ENCODE measurements at places on chromosomes 1 and 21.
A peak's percentile ranks its signal among the peaks of the same experiment; 100 is the strongest.

- no peak for DNase-seq
Measured at GRCh38 chr1:241202401-241202800, 154.6 kb downstream of the RGS7 start.

- no peak for DNase-seq
Measured at GRCh38 chr1:169044971-169045370, 61.5 kb upstream of the ATP1B1 start.

DNA sequence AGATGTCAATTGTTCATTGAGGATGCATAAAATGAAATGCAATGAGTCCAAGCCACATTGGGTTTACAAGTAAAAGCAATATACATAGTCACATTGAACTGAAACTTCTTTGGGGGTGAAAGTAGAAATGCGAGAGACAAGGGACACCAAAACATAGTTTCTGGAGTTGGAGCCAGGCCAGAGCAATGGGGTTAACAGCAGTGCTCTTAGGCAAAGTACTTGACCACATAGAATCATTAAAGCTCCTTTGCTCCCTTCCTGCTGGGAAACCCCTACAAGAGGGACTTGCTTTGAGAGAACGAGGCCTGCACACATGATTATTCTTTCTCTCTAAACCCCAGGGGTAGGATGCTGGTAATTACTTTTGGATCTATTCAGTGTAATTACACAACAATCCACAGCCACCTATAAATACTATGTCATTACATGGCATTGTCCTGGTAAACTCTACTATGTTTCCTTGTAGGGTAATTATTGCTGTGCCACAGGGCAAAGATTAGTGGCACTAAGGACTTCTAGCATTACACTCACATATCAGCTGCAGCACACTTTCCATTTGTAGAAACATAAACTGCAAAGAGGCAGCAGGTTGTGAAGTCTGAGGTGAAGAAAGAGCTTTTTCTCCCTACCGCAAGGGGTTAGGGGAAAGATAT is 421.6 kb upstream of the PBX1 start:
- no peak for DNase-seq

GRCh38 chr1:27862671-27863537 is 9.4 kb upstream of the THEMIS2 start:
- DNase-seq: no peak

DNA sequence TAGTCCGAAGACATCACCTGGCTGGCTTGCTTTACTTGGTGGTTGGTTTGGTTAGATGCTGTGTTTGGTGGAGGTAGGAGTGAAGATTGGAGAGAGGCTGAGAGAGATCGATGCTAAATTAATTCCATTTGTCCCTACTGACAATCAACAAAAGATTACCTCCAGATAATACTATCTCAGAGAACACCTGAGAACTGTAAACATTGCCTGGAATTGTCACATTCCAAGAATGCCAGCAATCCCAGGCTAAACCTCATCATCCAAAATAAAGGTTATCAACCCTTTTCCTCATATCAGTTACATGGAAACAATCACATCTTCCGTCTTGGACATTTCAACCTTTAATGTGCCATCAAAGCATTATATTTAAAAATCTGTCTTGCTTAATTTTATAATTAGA is 141.0 kb downstream of the GRIK1 start:
- DNase-seq: no peak

DNA sequence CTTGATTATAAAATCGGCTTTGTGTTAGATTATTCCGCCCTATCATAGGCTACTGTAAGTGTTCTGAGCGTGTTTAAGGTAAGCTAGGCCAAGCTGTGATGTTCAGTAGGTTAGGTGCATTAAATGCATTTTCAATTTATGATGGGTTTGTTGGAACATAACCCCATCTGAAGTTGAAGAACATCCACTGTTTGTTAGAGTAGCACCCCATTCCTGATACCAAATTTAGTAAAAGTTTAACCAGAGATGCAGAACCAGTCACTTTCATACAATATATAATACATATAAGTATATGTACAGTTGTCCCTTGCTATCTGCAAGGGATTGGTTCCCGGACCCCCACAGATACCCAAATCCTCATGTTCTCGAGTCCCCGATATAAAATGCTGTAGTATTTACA is 16.1 kb downstream of the UBASH3A start:
- no peak for DNase-seq

DNA sequence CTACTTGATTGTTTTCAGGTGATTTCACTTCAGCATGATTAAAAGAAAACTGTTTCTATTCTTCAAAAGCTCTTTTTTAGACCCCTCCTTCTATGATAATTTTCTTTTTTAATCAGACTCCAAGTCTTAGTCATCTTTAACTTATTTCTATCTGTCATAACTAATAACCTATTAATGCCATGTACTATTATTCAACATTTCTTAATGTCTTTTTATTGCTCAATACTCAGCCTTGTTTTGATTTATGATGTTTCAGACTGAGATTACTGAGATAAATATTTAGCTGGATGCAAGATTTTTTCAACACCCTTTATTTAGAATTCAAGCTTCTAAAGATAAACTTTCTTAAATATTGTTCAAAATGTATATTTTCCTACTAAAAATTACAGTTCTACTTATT is 53.6 kb downstream of the ATP6V1G3 start:
- DNase-seq: no peak

- no peak for DNase-seq
Measured at GRCh38 chr1:96746440-96747420, 25.1 kb downstream of the PTBP2 start.

DNA sequence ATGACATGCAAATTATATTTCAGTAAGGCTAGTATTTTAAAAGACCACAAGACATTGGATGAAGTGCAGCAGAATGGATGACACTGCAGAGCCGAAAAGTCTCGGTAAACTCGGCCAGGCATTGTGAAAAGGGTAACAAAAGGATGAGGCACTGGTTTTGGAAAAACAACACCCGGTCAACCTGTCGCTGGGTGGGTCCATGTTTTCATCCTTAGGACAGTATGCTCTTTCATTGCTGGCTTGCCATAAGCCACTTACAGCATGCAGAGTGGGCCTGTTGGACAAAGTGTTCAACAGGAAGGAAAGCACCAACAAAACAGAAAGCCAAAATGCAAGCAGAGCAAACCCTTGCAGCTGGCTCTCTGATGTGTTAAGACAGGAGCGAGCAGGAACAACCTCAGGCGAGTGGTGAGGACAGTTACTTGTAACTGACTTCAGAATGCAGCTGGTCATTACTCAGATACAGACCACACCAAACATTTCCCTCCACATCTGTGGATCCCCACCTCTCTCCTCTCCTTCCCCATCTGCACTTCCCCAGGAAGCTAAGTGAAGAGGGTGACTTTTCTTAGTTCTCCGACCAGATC is 2.9 kb upstream of the RCAN1 start:
- no peak for DNase-seq

DNA sequence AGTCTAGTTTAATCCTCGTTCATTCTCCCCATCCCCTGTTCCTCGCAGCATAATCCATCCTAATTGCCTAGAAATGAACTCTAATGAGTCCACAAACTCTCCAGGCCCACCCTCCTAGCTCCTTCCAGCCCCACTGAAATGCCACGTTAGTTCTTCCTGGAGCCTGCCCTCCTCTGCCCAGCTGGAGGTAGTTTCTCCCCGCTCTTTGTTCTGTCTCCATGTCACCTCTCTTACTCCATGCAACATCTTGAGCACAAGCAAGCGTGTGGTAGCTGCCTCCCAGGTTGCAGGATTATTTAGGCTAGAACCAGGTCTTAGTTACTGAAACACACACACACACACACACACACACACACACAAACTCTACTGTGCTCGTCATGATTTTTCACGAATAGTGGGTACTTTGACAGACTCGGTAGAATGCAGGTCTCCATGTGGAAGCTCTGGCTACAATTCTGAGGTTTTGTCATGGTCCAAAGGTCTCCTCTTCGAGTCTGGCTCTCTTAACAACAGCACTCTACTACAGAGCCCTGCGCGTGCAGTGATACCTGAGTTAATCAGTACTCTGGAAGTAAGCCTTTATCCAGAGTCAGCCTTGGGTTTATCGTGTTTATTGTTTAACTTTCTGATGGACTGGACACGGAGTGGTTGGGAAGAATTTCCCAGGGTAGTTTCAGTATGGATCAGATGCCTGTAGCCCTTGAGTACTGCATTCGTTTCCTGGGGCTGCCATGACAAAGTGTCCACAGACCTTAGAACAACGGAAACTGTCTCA is 27.5 kb downstream of the HUNK start:
- no peak for DNase-seq

DNA sequence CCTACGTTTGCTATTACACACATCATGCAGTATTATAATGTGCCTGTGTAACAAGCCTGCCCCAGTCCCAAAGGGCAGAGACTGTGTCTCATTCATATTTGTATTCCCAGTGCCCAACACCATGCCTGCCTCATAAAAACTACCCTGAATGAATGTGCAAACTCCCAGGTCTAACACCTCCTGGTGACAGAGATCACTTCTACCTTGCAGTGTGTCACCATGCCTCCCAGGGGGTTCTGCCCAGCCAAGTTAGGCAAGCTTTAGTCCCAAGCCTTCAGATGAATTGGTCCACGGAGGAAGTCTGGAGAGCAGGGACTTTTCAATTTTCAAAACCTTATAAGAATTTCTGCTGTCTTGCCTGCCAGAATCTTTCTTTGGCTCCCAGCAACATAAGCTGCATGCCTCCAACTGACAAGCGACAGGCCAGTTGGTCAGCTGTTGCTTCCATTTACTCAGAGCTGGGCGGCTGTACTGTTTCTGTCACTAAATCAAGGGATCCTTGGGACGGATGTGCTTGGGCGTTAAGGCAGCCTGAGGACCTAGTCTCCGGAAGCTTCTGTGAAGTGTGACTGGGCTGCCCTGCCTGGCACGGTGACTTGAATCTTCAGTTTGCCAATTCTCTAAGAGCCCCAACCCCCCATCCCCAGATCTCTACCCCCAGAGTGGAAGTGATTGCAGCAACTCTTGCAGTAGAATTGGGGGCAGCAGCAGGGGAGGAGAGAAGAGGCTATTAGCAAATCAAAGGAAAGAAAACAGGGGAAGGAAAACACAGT is 1.2 kb downstream of the RXRG start:
- DNase-seq: no peak

DNA sequence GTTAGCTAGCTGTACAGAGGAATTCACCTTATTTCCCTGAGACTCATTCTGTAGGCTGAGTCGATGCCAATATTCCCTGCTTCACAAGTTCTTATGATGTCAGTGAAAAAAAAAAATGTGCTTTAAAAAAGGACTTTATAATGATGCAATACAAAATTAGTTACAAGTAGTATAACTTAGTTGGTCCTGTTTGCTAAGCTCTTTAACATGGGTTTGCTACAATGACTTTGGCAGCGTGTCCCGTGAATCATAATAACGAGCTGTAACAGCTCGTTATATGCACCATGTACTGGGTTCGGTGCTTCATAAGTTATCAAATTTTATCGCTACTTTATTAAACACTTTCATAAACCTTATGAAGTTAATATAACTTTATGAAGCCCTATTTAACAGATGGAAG is 349.7 kb downstream of the LMX1A start:
- DNase-seq: no peak

GRCh38 chr1:83827741-83828140 is 171.2 kb downstream of the TTLL7 start:
- DNase-seq: no peak

GRCh38 chr1:47837056-47837830 is 159.9 kb downstream of the TRABD2B start:
- DNase-seq: no peak

DNA sequence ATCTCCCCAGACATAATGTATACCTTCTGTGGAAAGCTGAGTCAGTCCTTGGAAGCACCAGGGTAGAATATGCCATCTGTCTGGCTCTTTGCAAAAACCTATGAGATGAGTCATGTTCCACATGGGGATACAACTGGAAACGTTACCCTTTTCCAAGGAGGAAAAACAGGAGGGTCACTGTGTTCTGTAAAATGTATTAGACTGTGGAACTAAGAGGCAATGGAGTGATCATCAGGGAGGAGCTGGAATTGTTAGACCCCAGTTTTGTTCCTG is 16.1 kb upstream of the PSMD4 start:
- no peak for DNase-seq

GRCh38 chr1:116988908-116989307 is 12.7 kb upstream of the CD101 start:
- no peak for DNase-seq

- DNase-seq: peak; percentile 82
Measured at GRCh38 chr1:2523891-2524609, 2.3 kb downstream of the PANK4 start.

- no peak for DNase-seq
Measured at GRCh38 chr1:3586986-3587759, 24.1 kb downstream of the MEGF6 start.

DNA sequence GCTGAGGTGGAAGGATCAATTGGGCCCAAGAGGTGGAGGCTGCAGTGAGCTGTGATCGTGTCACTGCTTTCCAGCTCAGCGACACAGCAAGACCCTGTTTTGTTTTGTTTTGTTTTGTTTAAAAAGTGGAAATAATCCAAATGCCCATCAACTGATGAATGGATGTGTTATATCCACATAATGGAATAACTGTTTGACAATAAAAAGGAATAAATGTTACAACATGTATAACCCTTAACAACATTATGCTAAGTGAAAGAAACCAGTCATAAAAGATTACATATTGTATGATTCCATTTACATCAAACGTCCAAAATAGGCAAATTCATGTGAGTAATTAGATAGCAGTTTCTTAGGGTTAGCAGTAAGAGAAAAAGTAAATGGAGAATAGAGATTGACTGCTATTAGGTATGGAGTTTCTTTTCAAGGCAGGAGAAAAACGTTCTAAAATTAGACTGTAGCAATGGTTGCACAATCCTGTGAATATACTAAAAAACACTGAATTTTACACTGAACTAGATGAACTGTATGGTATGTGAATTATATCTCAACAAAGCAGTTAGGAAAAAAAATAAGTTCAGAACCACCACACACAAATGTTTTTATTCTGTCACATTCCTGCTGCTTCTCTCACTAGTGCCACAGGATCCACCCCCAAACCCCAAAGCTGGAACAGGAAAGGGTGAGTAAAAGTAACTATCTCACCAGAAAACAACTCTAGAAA is 15.7 kb downstream of the FOXJ3 start:
- DNase-seq: peak; percentile 32

GRCh38 chr1:247077876-247078257 is 744 bp downstream of the ZNF670 start:
- no peak for DNase-seq

DNA sequence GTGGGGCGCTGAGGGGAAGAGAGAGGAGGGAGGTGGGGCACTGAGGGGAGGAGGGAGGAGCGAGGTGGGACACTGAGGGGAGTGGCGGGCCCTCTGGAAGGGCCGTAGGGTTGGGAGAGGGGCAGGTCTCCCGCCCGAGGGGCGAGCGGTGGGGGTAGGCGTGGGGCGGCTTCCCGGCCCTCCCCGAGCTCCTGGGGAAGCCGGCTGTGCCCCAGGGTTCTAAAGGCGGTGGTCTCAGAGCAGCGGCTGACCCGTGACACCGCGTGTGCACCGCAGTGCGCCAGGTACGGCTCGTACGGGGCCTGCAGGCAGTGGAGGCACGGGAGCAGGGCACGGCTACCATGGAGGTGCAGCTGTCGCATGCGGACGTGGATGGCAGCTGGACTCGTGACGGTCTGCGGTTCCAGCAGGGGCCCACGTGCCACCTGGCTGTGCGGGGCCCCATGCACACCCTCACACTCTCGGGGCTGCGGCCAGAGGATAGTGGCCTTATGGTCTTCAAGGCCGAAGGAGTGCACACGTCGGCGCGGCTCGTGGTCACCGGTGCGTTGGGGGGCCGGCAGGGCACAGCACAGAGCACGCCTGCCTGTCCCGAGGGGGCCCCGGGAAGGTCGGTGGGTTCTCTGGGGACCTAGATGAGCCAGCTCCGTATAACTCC is 68.5 kb downstream of the OBSCN start:
- no peak for DNase-seq
